ENCODE measurements at places on chromosomes 5 and 9.

DNA sequence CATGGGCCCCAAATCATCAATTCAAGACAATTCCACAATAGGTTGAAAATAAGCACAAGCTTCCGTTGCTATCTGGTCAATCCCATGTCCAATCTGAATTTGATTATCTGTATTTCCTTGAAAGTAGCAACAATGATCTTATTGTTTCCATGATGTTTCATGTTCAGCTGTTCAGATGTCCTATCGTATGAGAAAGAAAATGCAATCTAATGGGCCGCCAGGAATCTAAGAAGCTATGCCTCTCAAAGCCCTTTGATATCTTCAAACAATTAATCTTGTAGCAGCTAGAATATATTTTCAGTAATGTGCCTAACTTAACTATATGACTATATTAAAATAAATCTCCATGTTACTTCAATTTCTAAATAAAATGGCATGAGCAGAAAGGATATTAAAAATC lies 32.1 kb upstream of the ALDOB start:
- no peak for DNase-seq

- no peak for DNase-seq
Measured at GRCh38 chr5:172870715-172871461, 36.8 kb downstream of the ERGIC1 start.

- DNase-seq = no peak
Measured at GRCh38 chr9:9730174-9730573, 882.6 kb downstream of the PTPRD start.

- DNase-seq = no peak
Measured at GRCh38 chr5:8934455-8934854, 611.4 kb downstream of the SEMA5A start.

DNA sequence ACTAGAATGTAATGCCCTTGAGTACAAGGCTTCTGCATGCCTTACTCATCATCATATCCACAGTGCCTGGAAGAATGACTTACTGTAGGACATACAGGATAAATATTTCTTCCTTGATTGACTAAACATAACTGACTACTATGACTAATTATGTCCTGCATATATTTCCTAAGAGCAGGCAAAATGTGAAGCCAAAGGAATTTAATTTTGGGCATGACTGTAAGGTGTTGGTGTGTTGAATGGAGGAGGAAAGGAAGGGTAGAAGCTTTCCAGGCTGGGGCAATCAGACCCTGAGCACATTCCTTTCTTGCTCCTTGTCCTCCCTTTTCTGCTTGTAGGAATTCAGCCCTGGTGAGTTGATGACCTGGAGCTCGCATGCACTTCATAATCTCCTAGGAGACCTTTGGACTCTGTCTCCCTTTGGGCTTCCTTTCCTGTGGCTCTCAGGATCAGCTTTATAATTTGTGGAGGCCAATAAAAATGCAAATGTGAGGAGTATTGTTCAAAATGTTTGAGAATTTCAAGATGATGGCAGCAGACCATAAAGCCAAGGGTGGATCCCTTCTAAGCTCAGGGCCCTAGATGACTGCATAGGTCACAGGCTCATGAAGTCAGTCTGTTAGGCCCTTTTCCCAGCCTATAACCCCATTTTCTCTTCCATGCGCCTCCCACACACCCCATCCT lies 174.0 kb downstream of the HMHB1 start:
- DNase-seq = no peak

DNA sequence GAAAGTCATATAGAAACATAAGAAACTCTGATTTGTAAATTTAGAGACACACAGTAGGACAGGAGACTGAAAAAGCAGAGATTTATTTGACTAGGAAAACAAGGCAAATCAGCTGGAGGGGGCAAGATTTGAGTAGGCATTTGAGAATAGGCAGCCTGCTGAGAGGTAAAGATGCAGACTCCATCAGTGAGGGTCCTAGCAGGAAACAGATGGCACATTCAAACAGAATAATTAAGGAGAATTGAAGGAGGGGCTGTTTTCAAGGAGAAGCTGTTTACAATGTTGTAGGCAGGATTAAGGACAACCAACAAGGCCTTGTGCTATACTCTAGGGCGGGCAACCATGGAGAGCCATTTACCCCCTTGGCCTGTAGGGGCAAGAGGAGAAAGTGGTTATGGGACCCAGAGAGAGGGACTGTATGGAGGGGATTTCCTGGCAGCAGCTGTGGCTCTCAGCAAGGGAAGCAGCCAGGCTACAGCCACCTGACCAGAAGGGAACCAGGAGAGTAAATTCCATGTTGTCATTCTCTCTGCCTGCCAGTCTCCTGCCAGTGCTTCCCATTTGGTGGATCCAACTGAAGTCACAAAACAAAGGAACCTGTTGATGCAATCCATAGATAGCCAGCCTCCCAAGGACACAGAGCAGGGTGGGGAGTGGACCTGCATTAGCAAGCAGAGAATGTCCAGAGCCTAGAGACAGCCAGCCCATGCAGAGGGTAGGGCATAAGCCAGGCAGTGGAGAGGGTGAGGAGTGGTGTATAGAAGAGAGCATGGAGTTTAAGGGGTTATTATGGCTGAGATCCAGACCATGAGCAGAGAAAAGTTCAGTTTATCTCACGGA lies 38.2 kb downstream of the PAPPA start:
- no peak for DNase-seq

DNA sequence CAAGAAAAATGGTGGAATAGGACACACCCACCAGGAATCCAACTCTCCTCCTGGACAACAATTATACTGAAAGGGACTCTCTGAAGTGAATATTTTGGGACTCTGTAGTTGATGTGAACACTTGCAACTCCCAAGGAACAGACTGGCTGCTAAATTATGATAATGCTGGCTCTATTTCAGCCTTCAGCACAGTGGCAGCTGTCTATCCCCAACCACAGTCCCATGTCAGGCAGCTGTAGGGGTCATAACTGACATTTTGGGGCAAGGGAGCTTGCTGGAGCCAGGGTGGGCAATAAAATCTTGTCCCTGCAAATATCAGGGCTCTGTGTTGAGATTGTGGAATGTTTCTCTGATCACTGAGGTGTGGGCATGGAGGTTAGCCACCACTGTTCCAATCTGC lies 14.2 kb downstream of the SPATA31E1 start:
- DNase-seq = no peak

DNA sequence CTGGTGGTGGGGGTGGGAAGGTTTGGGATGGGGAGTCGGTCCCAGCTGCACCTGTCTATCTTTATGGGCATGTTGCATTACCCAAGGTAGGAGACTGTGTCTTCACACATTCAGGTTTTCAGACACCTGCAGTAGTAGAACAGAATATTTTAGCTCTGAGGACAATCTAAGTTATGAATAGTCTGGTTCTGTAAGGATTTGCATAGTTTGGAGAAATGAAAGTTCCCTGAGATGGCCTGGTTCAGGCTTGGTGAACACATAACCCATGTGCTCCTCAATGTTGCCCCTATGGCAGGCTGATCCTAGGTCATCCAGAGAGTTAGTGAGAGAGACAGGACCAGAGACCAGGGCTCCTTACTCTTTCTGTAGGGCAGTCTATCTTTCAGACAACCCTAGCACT lies 20.7 kb downstream of the TNFSF8 start:
- DNase-seq = no peak

GRCh38 chr9:98222885-98223691 lies 30.7 kb upstream of the CORO2A start:
- no peak for DNase-seq

DNA sequence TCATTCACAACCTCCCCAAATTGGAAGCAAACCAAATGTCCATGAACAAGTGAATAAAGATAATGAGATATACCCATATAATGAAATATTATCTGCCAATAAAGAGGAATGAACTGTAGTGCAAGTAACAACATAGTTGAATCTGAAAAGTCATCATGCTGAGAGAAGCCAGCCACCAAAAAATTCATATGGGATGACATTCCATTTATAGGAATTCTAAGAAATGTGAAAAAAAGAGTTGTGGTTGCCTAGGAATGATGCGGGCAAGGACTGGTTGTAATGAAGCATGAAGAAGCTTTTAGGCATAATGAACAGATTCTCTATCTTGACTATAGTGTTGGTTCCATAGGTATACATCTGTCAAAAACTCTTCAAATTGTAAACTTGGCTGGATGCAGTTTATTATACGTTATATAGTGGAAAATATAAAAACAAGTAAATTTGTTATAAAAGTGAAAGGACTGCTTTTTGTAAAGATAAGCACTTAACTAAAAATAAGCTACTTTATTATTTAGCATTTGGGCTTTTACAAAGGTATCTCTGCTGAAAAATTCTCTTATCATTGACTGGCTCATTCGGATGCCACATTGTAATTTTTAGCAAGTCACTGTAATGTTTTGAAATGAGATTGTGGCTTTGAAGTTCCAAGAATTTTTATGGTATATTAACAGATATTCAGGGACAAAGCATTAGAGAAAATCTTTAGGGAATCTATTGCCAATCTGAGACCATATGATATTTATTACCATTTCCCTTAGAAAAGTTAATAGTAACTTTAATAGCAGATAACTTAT lies 21.2 kb upstream of the TTC23L start:
- no peak for DNase-seq

- no peak for DNase-seq
Measured at GRCh38 chr5:52725065-52725746, 62.5 kb upstream of the ITGA1 start.

- no peak for DNase-seq
Measured at GRCh38 chr9:70012569-70012968, 31.1 kb upstream of the MAMDC2 start.

- DNase-seq = no peak
Measured at GRCh38 chr5:135719428-135720063, 114.9 kb upstream of the SLC25A48 start.

GRCh38 chr9:110125207-110125751 lies 82.7 kb downstream of the C9orf152 start:
- no peak for DNase-seq

GRCh38 chr5:53029608-53030007 lies 40.5 kb downstream of the ITGA2 start:
- DNase-seq = no peak

DNA sequence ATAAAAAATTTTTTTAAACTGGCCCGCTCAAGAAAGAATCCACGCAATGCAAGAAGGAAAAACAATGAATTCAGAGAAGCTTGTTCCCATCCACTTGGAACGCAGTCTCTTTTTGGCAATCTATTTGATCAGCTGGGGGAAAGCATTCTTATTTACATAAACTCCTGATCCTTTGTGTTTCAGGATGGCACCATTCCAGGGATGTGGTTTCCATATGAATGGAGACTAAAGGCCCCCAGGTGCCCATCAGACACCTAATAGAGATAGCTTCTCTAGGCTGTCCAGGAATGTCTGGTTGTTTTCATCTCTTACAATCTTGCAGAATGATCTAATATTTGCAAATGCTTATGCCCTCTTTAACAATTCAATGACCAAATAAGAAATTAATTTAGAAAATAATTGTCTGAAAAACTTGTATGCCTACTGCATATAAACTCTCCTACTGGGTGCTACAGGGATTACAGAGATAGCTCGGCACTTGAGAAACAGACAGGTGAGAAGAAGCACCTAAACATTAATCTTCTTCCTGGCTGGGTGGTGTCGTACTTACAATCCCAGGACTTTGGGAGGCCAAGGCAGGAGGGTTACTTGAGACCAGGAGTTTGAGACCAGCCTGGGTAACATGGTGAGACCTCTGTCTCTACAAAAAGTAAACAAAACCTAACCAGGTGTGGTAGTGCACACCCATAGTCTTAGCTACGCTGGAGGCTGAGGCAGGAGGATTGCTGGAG lies 3.0 kb upstream of the RASGRF2 start:
- no peak for DNase-seq

- DNase-seq = no peak
Measured at GRCh38 chr9:27538647-27539046, 9.0 kb upstream of the MOB3B start.

GRCh38 chr5:140633021-140633471 lies at the start of gene CD14:
TSS of gene CD14 (minus strand) at chr5:140633175. CDS start at chr5:140633071, 104 bp downstream.
- DNase-seq = no peak

DNA sequence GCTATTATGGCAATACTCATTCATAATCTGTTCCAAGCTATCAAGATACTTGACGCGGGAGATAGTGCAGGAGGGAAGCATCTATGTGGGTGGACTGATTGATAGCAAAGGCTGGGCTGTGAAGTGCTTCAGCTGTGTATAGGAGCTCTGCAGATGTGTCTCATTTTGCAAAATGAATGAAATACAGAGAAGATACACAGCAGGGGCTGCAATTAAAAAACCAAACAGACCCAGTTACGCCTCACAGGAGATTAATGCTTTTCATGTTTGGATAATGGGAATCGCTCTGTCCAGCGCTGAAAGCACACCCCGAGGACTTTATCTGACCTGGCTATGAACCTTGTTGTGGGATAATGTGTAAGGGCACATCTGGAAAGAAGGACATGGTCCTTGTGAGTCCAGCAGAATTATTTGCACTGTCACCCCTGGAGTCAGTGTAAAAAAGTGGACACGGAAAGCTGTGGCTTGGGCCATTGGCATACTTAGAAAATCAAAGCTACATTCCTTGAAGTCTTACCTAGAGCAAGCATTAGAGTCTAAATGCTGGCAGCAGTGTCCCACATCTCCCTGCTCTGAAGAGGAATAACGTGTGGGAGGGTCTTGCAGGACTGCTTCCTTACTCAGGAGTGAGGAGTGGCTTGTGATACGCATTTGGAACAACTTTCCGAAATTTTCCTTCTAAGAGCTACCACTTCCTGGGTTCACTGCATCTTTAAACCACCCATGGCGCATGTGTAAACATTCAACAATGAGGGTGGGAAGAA lies 2.6 kb downstream of the SH3RF2 start:
- no peak for DNase-seq

- no peak for DNase-seq
Measured at GRCh38 chr5:179986328-179986727, 78.6 kb upstream of the TBC1D9B start.

- no peak for DNase-seq
Measured at GRCh38 chr9:26753971-26754370, 138.6 kb downstream of the CAAP1 start.

- no peak for DNase-seq
Measured at GRCh38 chr5:38650540-38650939, 94.1 kb upstream of the LIFR start.

- DNase-seq = no peak
Measured at GRCh38 chr5:62134811-62135210, 171.2 kb upstream of the KIF2A start.

DNA sequence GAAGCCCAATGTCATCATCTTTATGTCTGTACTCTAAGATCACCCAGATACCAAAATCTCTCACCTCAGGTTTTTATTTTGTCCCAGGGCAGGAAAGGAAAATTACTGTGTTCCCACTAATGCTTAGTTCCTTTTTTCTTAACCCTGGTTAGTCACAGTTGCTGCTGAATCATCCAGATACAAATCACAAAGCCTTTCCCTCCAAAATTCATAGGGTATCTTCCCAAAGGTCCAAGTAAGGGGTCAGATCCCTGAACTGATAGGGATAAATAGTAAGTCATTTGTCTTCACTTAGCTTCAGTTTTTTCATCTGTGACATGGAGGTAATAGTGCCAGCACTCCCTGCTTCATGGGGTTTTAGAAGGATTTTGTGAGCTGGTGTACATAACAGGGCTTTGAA lies 2.2 kb downstream of the PLCXD3 start:
- DNase-seq = no peak

DNA sequence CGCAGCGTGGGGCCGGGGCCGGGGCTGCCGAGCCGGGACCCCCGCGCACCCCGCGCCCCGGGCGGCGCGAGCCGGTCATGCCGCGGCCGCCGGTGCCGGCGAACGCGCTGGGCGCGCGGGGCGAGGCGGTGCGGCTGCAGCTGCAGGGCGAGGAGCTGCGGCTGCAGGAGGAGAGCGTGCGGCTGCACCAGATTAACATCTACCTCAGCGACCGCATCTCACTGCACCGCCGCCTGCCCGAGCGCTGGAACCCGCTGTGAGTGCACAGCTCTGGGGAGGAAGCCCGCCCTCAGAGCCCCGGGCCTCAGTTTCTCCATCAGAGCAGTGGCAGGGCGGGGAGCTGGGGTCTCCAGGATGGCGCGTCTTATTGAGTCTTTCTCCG lies 335 bp downstream of the GALNT12 start:
- DNase-seq = no peak

All from DMS 273 treated with DMSO at 0.1 percent for 48 hours (cell line).